ENCODE measurements at places on chromosomes 12 and 14. TPM values are rescaled to one million over a fixed set of nuclear protein-coding genes. Genes with fewer than 3 reads are reported as not detected.

The TMEM229B gene
- total RNA-seq, result 0.69 TPM

- DNase-seq, result no peak
Observed at GRCh38 chr12:122116707-122117535, 38.4 kb downstream of the MLXIP start.

GRCh38 chr12:18145924-18146323 lies 55.9 kb upstream of the RERGL start:
- no peak for DNase-seq

DNA sequence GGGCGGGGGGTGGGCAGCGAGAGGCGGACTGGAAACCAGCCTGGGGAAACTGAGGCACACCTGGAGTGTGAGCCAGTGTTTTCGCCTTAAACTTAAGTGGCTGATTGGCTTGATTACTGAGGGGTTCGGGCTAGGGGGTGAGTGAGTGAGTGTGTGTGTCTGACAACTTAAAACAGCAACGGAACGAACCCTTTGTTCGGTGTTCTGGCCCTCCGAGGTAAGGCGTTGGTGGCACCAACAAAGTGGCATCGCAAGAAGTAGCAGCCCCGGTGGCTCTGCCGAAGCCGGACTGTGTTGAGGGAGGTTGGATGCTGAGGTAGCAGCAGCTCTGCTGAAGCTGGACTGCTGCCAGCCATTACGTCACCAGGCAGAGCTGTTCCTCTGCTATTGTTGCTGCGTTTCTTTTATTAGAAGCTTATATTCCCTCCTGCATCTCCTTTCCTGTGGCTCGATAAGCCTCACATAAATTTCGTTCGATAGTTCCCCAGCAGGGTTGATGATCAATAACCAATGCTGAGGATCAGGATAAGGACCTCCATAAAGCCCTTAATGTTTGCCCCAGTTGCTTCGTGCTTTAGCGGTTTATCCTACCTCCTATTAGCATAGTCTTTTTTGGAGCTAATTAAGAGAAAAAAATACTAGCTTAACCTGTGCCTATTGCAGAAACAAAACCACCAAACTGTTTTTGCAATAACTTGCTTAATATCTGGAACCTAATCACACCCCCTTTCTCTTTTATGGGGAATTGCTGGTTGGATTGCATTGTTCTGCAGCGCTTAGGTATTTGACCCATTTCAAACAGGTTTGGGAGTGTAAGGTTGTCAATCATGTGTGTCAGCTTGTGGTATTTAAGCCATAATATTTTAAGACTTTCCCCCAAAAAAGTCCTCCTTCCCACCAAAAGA lies 1.3 kb downstream of the GPR137C start:
- peak; percentile 84 for DNase-seq

- no peak for DNase-seq
Observed at GRCh38 chr12:44717612-44718011, 158.5 kb downstream of the NELL2 start.

GRCh38 chr14:35438910-35439713 lies 34.6 kb upstream of the NFKBIA start:
- DNase-seq, result no peak

The C14orf119 gene
- 61.6 TPM for total RNA-seq

DNA sequence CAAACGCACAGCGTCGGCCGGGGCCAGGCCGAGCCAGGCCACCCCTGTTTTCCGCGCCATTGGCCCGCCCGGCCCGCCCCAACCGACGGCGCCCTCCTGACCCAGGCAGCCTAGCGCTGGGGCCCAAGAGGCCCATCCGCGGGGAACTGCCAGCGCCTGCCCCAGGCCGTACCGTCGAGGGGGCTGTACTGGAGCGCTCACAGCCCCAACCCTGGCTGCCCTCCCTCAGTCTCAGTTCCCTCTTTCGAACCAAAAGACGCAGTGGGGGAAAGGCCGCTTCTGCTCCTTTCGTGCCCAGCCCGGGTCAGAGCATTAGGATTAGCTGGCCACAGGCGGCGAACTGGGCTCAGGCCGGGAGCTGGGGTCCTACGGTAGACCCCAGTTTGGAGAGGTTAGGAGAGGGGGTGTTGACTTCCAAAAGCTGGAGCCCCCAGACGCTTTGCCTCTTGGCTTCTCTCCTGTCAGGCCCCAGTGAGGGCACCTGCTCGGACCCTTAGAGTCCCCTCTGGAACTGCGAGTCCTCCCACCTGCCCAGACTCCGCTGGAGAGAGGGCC lies 1.9 kb downstream of the NKX2-1 start:
- no peak for DNase-seq

DNA sequence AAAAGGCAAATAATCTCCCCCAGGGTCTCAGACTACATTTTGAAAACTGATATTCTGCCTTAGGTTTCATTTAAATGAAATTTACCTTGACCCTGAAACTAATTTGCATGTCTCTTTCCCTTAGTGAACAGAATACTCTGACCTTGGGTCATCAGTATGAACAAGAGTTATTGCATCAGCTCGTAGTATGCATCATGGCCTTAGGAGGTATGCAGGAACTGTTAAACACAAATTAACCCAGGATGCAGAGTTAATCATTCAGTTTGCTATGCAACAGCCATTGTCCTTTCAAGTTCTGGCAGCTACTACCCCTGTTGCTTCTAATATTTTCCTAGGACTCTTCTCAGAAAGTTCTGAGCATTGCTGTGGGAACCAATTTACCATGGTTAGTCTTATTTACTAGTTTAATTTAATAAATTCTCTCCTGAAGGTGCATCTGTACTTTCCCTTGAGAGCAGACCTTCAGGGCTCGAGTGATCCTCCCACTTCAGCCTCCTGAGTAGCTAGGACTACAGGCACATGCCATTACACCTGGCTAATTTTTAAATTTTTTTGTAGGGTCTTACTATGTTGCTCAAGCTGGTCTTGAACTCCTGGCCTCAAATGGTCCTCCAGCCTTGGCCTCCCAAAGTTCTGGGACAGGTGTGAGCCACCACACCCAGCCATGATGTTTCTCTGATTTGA lies 126.7 kb downstream of the TTC6 start:
- DNase-seq, result peak; percentile 98

- no peak for DNase-seq
Observed at GRCh38 chr14:68748691-68749090, 44.2 kb downstream of the ZFP36L1 start.

DNA sequence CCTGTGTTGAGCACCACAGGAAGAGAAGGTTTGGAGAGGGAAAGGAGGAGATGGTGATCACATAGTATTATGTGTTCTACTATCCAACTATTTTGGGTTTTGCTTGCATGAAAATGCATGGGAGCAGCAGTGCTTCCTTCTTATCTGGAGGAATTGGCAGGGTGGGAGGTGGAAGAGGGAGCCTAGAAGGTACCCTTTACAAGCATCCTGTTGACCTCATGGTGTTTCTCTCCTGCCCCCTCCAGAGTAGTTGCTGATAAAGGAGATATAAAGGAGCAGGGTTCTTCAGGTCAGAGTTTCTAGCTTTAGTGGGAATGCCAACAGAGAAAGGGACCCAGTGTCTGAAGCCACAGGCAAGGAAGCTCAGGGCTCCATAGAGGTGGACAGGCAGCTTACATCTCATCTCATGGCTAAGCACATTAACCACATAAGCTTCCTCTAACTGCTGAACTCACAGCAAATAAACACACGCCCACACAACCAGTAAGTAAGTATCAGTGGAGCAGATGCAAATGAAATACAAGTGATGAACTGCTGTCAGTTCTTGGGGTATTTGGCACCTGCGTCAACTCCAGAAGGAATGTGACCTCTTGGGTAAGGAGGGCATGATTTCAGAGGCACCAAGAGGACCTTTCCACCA lies 174.2 kb upstream of the SLC38A2 start:
- peak; percentile 53 for DNase-seq

DNA sequence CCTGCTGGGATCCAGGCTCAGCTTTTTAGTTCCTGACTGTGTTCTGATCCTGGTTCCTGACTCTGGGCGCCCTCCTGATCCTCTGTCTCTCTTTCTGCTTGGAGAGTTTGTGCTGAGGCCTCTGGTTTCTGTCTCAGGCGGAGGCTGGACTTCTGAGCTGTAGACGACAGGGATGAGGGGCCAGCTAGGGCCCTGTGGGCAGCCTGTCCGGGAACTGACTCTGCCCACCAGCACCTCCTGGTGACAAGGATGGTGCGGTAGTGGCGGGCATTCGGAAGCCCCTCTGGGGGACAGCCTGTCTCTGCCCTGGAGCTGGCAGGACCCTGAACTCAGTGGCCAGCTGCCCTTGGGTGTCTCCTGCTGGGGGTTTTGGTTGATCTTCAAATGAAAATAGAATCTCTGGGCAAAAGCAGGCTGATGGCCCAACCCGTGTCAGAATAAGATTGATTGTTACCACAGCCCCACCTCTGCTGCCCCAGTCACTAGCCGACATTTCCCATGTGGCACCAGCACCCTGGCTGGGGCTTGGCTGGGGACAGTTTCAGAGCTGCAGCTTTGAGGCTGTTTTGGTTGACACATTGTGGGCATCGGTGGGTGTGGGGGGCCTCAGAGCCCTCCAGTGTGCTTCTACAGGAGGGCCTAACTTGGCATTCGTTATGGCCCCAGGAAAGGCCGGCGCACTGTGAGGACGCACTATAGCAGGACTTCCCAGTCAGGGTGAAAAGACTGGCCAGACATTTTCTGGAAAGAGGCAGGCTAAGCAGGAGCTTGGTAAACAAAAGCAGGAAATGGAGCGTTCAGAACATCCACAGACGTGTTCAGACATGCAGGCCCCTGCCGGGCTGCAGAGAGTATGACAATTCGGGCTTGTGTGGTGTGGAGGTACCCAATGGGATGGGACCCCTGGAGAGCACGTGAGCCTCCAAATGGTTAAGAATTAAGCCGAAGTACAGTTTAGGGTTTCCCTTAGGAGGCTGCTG lies 16.2 kb downstream of the KRT80 start:
- DNase-seq, result no peak

The NAV3 gene
- total RNA-seq, result 9.2 TPM

DNA sequence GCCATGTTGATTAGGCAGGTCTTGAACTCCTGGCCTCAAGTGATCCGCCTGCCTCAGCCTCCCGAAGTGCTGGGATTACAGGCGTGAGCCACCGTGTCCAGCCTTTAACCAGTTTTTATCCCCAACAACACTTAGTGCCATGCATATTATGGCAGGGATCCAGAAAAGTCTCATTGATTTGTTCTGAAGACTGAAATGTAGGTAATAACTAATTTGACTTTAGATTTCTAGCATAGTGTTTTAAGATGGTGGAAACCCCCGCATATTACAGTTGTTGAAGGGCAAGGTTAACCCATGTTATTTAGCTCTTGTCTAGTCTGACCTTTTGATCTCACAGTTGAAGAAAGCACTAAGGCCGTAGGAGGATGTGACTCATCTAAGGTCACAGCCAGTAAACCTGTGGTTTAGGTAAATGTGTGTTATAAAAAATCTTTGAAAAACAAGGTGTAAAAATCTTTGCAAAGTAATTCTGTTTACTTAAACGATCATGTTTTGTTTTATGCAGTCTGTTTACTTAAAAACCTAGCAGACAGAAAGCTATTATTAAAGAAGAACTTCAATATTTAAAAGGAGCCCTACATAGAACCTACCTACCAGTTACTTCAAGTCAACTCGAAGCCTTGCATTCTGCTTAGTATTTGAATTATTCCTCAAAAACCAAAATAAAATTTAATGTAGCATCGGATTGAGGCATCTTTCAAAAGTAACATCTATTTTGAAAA lies 24.8 kb downstream of the BICDL1 start:
- peak; percentile 80 for DNase-seq

The LTB4R gene
- total RNA-seq, result 1.3 TPM

- DNase-seq, result no peak
Observed at GRCh38 chr12:127742231-127742630, 524.7 kb upstream of the TMEM132C start.

- no peak for DNase-seq
Observed at GRCh38 chr14:71514941-71515919, 417.0 kb upstream of the RGS6 start.

- peak; percentile 34 for DNase-seq
Observed at GRCh38 chr12:121590476-121591143, 9.8 kb upstream of the KDM2B start.
